HFF-Myc (cell line): ENCODE measurements at places on chromosomes 16 and 17.

DNA sequence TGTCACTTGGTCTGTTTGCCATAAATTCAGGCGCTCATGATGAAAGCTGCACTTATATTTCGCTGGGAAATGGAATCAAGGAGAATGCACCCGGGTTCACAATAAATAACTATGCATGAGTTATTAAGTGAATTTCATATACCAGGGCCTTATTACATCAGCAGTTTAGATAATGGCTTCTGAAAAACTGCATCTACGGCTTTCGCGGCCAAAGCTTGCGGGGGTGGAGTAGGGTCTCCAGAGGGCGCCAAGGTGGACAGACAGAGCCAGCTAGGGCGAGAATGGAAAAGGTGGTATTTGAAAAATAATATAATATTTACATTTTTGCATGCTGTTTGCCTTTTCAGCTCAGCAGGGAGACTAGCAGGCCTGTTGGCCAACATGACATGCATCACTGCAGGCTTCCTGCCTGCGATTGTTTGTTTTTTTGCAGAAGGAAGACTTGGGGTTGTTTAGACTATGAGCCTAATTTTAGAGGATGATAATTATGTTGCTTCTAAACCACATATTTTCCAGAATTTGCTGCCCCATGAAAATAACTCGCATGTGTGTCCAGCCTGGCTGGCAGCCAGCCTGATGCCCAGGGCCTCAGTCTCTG, 173.8 kb upstream of the IRX3 start:
- DNase-seq, result no peak

DNA sequence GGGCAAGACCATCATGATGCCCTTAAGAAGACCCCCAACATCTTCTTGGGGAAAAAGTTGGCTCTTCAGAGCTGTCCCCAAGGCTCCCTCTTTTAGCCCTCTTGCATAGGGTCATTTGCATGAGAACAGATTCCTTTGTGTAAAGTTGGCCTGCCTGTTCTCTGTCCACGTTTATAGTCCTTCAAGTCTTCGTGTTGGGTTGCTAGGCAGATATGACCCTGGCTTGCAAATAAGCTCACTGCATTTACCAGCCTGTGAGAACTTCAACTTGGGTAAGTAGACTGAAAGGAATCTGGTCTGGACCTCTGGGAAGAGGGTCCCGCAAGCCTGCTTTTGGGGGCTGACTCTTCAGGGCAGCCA, 2.9 kb downstream of the ARSG start:
- no peak for DNase-seq

- no peak for DNase-seq
These were observed 518 bp downstream of the SH2B1 start for GRCh38 chr16:28863929-28864793.

DNA sequence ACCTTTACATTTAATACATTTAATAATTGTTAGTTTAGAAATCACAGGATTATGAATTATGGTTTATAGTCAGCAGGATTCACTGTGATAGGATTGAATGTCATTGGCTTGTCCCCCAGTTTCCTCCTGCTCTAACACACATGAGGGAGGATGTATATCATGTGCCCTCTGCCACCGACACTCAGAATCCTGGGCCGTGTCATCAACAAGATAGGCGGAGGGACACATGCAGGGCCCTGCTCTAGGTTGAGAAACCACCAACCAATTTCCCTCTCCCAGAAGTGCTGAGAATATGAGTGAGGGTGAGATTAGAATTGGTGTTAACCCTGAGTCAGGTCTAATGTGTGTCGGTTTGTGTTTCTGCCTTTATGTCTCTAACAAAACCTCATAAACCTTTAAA, 85.1 kb downstream of the CES1 start:
- no peak for DNase-seq

- DNase-seq, result no peak
These were observed 7.9 kb downstream of the QPRT start for GRCh38 chr16:29686740-29687332.

- DNase-seq, result no peak
These were observed 79.0 kb downstream of the ABCC1 start for GRCh38 chr16:16028311-16028999.

DNA sequence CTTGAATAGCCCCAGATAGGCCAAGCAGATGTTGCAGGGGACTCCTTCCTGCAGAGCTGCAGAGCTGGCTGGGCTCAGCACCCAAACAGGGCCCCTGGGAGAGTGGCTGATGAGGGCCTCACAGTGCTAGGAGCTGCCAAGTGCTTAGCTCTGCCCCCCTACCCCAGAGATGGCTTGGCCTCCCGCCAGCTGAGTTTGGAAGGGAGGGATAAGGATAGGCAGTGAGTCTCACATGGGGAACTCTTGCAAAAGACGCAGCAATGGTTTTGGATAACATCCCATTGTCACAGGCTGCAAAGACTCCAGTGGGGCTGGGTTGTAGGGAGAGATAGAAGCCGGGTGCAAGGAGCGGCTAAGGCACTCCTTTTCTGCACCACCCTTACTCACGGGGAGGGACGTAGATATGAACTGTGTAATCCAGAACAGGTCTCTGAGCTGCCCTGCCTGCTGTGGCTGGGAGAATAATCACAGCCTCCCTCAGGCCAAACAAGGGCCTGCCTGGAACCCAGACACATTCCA, 52.9 kb upstream of the MAF start:
- no peak for DNase-seq

- DNase-seq, result no peak
These were observed 44.4 kb downstream of the LYRM1 start for GRCh38 chr16:20944861-20945574.

GRCh38 chr16:51147776-51148677, 3.0 kb downstream of the SALL1 start:
- no peak for DNase-seq

DNA sequence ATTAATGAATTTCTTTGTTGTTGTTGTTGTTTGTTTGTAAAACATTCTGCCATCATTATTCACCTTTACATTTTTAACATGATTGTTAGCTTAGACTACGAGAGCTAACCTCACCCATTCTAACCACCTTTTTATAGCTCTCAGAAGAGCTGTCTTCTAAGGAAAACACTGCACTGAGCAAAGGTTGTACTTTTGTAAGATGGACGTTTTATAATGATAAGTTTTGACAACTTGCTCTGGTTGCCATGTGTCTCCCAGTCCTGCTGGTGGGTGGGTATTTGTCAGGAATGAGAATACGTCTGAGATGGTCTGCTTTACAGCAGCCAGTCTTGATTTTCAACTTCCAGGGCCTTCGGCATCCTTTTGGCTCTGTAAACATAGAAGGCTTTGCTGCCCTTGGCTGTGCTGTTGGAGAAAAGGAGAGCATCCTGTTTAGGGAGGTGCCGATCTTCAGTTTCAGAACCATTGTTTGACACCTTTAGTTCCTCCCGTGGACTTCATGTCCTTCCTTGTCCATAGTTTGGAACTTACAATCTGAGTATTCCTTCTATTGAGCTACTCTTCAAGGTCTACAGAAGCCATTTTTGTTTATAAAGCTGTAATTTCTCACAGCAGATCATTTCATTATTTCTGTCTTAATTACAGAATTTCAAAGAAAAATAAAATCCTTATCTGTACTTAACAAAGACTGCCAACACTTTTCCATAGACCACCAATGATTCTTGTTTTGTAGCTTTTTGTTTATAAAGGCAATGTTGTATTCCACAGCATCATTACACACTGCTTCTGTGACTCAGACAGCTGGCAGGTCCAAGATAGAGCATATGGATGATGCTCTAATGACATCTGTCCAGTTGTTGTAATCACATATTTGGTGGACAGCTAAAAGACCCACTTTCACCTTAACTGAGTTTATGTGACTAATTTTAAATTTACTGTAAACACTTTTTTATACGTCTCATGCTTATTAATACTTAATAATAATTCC, 270.1 kb upstream of the TBX2 start:
- DNase-seq, result no peak
